ENCODE measurements at places on chromosomes 12 and 14.

DNA sequence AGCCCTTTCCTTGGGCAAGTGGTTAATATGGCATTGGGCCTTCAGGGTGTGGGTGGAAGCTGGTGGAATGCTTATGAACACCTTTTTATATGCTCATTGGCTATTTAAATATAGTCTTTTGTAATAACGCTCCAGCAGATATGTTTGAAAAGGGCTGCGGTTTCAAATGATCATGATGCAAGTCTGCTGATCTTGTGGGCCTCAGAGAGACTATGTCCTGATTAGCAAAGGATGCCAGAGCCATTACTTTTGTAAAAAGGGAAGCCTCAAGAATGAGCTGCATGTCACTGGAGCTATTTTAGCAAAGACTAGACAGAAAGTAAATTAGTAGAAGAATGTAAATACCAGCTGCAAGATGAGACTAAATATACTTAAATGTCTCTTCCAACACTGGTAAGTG, 200.5 kb downstream of the GXYLT1 start:
- no peak for DNase-seq

DNA sequence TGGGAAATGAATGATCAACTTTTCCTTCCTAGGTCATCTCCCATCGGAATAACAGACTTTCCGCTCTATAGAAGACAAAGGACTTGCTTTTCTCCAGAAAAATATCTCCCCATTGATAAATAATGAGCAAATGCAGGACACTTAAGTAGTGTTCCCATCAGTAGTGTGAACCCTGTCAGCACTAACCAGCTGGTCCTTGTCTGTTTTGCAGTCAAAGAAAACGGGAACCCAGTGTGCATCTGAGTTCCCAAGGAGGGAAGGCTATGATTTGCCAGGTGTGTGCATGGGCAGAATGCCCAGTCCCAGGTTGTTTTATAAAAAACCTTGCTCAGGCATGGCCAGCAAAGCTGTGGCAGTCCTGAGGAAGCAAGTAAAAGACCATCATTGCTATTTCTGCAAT, 256.5 kb upstream of the HMGA2 start:
- no peak for DNase-seq

DNA sequence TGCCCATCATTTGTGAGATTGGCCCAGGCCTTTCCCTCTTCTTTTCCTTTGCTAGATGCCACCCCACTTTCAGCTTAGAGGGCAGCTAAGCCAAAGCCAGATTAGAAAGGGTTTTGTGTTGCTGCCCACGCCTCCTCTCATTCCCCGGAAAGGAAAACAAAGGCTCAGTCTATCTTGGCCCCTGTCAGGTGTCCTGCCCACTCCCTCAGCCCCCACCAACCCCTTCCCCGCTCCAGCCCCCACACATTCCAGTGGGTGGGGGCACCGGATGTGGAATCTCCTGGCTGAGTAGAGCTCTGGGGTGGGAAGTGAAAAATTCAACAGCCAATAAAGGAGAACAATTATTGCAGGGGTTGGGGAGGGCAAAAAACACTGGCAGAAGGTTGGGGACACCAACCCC, 2.2 kb downstream of the BLOC1S1 start:
- no peak for DNase-seq

DNA sequence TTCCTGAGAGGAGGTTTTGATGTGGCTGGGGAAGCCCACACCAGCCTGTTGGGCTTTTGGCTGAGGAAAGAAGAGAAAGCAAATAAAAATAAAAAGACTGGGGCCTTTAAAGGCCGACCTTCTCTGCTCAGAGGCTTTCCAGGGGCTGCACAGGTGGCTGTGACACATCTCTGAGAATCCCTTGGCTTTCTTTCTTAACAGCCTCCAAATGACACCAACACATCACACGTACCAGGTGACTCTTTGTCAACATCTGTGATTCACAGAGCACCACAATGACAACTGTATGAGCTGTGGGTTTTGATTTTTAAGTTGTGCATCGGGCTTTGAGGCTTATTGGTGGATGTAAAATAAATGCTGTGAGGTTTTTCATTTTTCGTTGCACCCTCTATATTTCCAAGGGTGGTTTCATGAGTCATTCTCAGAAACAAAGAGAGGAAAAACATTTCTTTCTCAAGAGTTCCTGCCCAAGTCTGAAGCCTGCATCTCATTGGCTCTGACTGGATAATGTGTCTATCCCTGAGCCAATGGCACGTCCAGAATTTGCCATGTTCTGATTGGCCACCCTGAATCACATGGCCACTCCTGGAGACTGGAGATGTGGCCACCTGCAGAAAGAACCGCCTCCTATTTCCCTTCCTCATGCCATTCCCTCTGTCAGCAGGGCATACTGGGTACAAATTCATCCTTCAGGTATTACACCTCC, 349.0 kb downstream of the GLT1D1 start:
- no peak for DNase-seq

GRCh38 chr14:35682802-35683201, 126.3 kb downstream of the RALGAPA1 start:
- no peak for DNase-seq

GRCh38 chr14:94601884-94602391, 10.3 kb upstream of the SERPINA3 start:
- no peak for DNase-seq

Measured in stimulated activated CD8-positive, alpha-beta memory T cell treated with anti-CD3 and anti-CD28 coated beads, Interleukin-2, amount 100 ng/mL, for 1 hour (primary cell).